Spleen (tissue), 13 donors: ENCODE measurements at places on chromosomes 6 and 20. TPM values are rescaled to one million over a fixed set of nuclear protein-coding genes. Genes with fewer than 3 reads are reported as not detected.

TENT5A gene
- 15.9 TPM for total RNA-seq

OGFR gene
- total RNA-seq: 78.2 TPM

ROMO1 gene
- total RNA-seq: 166 TPM

ACTL10 gene
- 2.2 TPM for total RNA-seq

ULBP2 gene
- not detected for total RNA-seq

GRCh38 chr20:46991880-46992639 is 97.4 kb downstream of the EYA2 start:
- peak; percentile 4 for DNase-seq

DNA sequence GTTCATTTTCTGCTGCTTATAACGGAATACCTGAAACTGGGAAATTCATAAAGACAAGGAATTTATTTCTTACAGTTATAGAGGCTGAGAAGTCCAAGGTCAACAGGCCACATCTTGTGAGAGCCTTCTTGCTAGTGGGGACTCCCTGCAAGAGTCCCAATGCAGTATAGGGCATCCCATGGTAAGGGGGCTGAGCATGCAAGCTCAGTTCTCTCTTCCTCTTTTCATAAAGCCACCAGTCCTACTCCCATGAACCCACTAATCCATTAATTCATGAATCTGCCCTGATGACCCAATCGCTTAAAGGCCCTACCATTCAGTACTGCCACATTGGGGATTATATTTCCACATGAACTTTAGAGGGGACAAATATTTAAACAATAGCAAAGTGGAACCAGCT is 26.5 kb downstream of the CYB5R4 start:
- no peak for DNase-seq

GRCh38 chr20:61436283-61436666 is 184.2 kb downstream of the CDH4 start:
- DNase-seq: no peak

- no peak for DNase-seq
Observed at GRCh38 chr20:19210391-19211155, 1.9 kb upstream of the SLC24A3 start.

DNA sequence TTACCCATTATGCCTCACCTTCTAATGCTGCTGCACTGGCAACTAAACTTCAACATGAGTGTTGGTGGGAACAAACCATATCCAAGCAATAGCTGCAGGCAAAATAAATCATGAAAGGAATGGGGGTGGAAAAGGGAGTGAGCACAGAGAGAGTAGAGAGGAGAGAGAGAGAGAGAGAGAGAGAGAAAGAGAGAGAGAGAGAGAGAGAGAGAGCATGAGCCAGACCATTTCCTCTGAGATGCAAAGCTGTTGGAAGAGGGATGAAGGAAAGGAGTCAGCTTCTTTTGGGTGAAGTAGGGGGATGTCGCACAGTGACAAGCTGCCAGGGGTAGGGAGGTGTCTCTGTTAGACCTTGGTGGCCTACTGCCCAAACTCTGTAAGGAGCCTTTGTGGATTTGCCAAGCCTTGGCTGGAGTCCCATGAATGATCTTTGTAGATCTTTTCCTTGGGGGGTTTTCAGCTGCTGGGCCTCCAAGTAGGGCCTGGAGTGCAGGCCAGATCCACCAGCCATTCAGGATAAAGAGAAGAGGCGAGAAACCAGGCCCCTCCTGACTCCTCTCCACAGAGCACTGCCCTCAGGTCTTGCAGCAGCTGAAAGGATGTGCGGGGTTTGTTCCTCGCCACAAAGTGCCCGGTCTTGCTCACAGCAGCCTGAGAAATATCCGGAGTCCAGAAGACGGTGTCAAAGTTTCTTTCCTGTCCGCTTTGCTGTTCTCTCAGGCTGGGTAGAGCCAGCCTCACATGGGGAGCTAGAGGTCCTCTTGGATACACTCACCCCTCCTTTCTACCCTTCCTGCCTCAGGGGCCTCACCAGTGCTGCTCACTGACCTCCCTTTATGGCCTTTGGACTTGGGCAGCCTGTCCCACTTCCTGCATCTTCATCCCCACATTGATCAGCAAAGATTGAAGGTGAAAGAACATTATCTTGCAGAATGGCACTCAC is 17.8 kb downstream of the BTBD3 start:
- DNase-seq: no peak

GRCh38 chr6:74091136-74091793 is 395.3 kb downstream of the CD109 start:
- DNase-seq: no peak

GRCh38 chr6:131510591-131510990 is 62.4 kb upstream of the ARG1 start:
- DNase-seq: no peak

GRCh38 chr6:129732542-129732941 is 22.6 kb upstream of the ARHGAP18 start:
- DNase-seq: no peak

GRCh38 chr6:13715444-13715883 is 3.8 kb upstream of the RANBP9 start:
- no peak for DNase-seq

DNA sequence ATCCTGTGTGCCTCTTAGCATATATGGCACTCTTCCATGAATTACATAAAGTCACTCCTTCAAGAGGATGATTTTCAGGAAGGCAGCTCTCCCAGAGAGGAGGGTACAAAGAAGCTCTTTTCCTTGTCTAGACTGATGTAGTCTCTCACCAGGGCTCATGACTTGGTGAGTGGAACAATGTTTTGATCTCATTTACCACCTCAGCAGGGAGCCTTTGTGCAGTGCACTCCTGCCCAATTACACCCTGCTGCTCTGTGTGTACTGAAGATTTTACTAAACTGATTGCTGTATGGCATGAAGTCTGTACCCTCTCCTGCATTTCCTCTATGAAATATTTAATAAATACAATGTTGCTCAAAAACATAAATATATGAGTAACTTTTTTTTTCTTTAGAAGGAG is 598.3 kb upstream of the HS3ST5 start:
- DNase-seq: no peak

DNA sequence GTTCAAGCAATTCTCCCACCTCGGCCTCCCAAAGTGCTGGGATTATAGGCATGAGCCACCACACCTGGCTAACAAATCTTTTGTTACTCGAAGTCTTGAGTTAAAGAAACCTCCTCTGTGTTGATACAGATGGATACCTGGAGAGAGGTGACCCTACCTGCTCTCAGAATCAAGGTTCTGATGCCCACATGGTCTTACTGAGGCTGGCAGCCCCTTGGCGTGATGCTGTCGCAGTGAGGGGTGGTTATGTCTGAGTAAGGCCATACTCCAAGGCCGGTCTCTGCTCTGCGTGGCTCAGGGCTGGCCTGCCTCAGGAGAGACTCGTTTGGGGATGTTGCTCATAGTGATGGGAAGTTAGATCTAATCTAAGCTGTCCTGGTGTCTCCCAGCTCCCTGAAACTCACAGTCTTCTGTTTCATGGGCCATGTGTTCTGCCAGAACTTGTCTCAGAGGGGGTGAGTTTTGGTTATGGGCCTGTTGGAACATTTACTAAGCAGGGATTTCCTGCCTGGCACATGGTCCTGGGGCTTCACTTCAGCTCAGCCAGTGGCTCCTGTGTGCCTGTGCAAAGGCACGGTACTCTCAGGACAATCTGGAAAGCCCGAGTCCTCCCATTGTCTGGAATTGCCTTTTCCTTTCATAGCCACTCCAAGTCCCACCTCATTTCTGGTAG is 17.5 kb upstream of the TRAF3IP2 start:
- DNase-seq: no peak

DNA sequence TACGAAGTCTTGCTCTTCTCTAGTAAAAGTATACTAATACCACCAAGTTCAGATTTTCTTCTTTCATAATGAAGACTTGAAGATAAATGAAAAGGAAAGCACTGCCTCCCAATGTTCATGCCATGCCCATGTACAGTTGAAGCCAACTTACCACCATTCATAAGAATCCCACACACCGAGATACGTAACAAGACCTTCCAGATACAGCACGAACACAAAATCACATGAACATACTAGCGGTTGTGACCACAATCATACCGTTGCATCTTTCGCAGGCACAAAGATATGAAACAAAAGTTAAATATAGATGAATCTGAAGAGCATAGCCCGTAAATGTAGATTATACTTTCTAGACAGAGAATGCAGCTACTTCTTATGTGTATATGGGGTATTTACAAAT is 412.5 kb downstream of the CBLN4 start:
- DNase-seq: no peak

GRCh38 chr20:1212607-1213396 is 9.5 kb downstream of the C20orf202 start:
- peak; percentile 83 for DNase-seq
